ENCODE measurements at places on chromosomes 1 and 21.

- no peak for DNase-seq
Measured at GRCh38 chr1:68201546-68202238, 30.6 kb downstream of the WLS start.

DNA sequence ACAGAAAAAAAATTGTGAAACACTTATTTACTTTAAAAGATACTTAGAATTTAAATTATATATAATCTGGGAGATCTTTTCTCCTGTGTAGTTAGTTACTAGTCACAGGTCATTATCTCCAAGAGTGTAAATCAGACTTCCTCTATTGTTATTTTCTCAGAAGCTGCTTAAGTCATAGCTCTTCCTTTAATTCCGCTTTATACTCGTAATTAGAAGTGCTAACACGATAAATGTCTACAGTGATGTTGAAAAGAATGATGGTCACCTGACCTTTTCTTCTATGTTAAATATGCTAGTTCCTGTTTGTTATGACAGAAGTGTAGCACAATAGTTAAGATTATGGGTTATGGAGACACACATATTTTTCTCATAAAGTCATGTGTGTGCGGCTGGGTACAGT, 123.6 kb downstream of the TGFB2 start:
- no peak for DNase-seq

GRCh38 chr21:15192243-15192642, 127.4 kb upstream of the NRIP1 start:
- no peak for DNase-seq

GRCh38 chr1:151720974-151721787, at the start of gene RIIAD1:
TSS of gene RIIAD1 (plus strand) at chr1:151721522. CDS start at chr1:151721537, 15 bp downstream.
- DNase-seq, result no peak

GRCh38 chr1:109801791-109802135, 38.0 kb upstream of the EPS8L3 start:
- DNase-seq, result no peak

GRCh38 chr1:87450136-87450535, 121.5 kb downstream of the LMO4 start:
- no peak for DNase-seq

DNA sequence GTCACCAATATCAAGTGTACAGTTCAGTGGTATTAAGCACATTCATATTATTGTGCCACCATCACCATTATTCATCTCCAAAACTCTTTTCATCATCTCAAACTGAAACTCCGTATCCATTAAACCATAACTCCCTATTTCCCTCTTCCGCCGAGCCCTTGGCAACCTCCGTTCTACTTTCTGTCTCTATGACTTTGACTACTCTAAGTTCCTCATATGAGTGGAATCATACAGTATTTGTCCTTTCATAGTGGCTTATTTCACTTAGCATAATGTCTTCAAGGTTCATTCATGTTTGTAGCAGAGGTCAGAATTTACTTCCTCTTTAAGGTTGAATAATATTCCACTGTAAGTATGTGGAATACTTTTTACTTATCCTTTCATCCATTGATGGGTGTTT, 21.7 kb downstream of the SELP start:
- DNase-seq, result no peak

- DNase-seq, result no peak
Measured at GRCh38 chr1:112926858-112927257, 29.1 kb downstream of the SLC16A1 start.

DNA sequence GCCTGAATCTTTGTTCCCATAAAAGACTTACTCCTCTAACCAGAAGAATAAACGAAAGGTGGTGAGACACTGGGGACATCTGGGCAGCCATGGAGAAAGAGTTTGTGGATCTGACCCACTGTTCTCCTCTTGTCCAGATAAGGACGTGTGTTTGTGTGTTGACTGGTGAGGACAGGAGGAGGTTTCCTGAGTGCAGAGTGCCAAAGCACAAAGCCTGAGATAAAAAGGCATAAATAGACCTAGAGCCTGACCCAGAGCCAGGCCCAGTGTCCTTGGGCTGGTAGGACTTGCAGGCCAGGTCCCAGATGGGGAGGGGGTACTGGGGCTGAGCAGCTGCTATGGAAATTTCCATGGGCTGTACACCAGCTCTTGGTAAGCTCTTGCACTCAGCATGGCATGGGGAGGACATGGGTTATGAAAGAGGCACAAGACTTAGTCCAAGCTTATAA, 19.6 kb upstream of the COQ8A start:
- no peak for DNase-seq

- no peak for DNase-seq
Measured at GRCh38 chr1:109263234-109263596, 13.9 kb downstream of the CELSR2 start.

DNA sequence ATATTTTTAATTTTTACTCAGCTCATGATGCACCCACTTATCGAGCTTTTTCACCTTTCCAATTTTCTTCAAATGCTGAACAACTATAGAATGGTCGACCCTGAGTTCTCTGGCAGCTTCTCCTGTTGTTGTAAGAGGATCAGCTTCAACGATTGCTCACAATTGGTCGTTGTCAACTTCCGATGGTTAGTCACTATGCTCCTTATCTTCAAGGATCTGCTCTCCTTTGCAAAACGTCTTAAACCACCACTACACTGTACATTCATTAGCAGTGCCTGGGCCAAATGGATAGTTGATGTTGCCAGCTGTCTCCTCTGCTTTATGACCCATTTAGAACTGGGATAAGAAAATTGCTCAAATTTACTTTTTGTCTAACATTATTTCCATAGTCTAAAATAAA, 385.9 kb upstream of the LYPLAL1 start:
- no peak for DNase-seq

DNA sequence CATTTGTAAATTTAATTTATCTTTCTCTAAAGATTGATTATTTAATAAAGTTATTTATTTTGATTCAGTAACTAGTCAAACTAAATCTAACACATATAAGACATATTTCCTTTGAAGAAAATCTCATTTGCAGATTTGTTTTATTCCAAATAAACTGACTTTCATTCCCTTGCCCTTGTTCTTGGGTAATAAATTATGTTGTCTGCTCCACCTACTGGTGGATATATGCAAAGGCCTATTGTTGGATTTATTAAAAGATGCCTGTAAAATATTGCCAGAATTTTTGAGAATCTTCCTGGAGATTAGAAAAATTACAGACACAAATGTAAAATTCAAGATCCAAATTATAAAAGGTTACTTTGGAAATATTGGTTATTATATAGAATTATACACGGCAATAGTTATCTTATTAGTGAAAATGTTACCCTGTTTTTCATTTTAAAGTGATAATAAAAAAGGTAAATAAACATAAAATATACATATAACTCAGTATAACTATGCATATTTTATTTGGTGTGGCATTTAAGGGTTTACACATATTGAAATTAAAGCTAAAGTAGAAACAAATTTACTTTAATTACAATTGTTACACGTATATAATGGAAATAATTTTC, 116.1 kb downstream of the SPATA17 start:
- DNase-seq, result no peak

DNA sequence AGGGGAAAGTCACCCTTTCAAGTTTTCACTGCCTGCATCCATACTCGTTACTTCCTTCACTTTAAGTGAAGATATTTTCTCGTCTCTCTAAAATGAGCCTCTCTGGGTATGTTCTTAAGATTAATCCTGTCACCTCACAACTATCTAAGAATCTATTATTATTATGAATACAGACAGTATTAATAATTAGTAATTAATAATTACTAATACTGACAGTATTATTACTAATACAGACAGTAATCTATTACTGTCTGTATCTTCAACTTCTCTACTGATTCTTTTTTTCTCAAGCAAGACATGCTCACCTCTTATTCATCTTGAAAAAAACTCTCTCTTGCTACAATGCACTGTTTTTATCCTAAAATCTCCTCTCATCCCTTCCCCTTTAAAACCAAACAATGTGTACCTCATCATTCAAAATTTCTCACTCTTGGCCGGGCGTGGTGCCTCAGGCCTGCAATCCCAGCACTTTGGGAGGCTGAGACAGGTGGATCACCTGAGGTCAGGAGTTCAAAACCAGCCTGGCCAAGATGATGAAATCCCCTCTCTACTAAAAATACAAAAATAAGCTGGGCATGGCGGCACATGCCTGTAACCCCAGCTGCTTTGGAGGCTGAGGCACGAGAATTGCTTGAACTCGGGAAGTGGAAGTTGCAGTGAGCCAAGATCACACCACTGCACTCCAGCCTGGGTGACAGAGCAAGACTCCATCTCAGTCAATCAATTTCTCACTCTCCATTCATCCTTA, 7.8 kb downstream of the NRDC start:
- DNase-seq, result no peak

GRCh38 chr21:45248893-45249381, 38.8 kb downstream of the POFUT2 start:
- DNase-seq, result no peak

GRCh38 chr1:98028800-98029199, 108.0 kb upstream of the DPYD start:
- no peak for DNase-seq

- DNase-seq, result no peak
Measured at GRCh38 chr1:40899230-40899870, 37.2 kb upstream of the CITED4 start.

- no peak for DNase-seq
Measured at GRCh38 chr1:175222296-175222938, 29.8 kb upstream of the KIAA0040 start.

GRCh38 chr1:248820041-248820585, 5.6 kb downstream of the SH3BP5L start:
- DNase-seq, result no peak

DNA sequence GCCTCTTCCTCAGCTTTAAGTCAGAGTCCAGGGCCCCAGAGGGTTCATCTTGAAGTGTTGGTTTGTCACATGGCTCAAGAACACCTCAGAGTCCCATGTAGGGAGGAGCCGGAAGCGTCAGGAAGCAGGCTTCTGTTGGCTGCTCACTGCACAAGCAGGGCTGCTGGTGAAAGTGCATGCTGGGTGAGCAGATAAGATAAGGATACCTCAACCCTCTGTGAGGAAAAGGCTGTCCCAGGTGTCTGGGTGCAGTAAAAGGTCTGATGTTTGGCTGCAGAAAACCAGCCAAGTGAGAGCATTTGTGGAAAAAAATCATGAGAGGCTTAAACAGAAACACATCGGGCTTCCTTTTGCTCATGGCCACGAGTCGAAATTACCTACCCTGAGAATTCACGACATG, 6.2 kb upstream of the TEX35 start:
- no peak for DNase-seq

DNA sequence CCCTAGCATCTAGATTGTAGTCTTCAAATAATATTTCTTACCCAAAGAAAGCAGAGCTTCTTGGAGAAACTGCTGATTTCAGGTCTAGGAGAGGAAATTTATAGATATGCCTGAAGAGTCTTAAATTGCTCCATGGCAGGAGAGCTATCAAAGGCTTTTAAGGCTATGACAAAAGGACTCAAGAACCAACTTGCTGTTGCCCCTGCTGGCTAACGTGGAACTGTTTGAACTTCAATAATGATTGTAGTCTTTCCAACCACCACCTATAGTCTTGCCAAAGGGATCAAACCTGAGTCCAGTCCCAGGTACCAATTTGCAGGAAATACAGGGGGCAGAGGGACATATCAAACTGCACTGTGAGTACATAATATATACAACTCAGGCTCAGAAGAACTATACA, 336.2 kb upstream of the ESRRG start:
- no peak for DNase-seq

GRCh38 chr1:212073490-212073889, 37.9 kb downstream of the DTL start:
- no peak for DNase-seq

- no peak for DNase-seq
Measured at GRCh38 chr1:158196461-158196860, 15.8 kb downstream of the CD1D start.

GRCh38 chr1:242225767-242226573, 227.1 kb upstream of the MAP1LC3C start:
- no peak for DNase-seq

DNA sequence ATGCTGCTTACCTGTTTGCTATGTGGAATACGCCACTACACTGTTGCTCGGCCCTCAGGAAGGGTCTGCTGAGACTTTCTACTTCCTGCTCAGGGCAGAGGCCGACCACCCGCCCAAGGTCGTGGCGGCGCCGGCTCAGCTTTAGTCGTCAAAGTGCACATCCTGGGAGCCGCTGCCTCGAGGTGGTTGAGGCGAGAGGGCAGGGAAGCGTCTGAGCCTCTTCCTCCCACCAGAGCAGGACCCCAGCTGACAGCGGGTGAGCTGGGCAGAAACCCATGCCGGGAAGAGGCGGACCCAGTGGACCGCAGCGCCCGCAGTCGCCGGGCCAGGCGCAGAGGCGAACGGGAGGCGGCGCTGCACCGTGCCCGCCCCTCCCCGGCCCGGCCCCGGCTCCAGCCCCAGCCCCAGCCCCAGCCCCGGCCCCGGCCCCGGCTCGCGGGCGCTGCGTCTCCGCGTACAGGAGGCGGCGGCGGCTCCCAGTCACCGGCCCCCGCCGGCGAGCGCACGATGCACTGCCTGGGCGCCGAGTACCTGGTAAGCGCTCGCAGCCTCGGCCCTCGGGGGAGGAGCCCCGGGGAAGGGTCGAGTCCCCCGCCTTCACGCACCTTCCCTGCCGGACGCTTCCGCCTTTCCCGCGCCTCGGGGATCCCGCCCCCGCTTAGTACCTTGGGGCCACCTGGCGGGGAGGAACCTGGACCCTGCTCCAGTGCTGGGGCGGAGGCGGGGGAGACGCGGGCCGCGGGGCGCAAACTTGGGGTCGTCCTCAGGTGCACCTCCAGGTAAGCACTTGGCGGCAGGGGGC, at the start of gene SLC44A3:
Gene SLC44A3 (plus strand): TSS at position 413 of the 802 bp plus-strand sequence. CDS start 95 bp downstream, at position 508.
- DNase-seq, result peak; percentile 13

GRCh38 chr1:239308701-239309333, 77.6 kb upstream of the CHRM3 start:
- DNase-seq, result no peak

DNA sequence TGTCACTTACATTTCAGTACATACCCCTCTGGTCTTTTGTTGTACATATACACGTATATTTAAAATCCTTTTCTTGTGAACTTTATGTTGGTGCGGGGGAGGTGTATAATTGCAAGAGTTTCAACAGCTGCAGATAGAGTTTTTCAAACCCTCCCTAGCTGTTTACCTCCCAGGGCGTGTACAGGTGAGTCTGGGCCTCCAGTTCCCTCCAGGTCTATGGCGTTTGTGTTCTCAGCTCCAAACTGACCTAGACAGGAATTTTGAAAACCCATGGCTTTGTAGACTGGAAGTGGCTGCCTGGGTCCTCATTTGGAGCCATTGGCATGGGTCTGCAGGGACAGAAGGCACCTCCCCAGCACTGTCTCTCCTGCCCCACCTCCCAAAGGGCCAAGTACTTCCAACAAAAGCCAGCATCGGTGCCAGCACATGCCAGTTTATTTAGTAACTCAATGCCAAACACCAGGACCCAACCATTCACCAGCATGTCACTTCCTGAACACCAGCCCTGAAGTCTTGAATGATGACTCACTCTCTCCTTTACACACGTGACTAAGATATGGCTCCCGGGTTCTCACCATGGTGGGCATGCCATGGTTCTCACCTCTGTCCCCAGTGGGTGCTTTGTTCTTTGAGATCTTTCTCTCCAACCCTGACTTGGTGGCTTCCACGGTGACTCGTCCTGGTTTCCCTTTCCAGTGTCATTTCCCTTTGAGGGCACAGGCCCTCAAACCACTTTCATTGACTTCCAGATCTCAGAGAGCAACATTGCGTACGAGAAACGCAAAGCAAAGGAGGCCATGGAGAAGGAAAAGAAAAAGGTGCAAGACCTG, 57.3 kb upstream of the EFHD2 start:
- no peak for DNase-seq

GRCh38 chr21:35448876-35449599, 399.9 kb upstream of the RUNX1 start:
- no peak for DNase-seq

GRCh38 chr1:44655609-44656008, 18.7 kb downstream of the TMEM53 start:
- peak; percentile 29 for DNase-seq

GRCh38 chr21:30726726-30727125, 8.1 kb upstream of the KRTAP21-3 start:
- no peak for DNase-seq
